ENCODE measurements at places on chromosomes 4 and X.

- DNase-seq: no peak
Observed at GRCh38 chrX:37904833-37905232, 57.5 kb upstream of the DYNLT3 start.

DNA sequence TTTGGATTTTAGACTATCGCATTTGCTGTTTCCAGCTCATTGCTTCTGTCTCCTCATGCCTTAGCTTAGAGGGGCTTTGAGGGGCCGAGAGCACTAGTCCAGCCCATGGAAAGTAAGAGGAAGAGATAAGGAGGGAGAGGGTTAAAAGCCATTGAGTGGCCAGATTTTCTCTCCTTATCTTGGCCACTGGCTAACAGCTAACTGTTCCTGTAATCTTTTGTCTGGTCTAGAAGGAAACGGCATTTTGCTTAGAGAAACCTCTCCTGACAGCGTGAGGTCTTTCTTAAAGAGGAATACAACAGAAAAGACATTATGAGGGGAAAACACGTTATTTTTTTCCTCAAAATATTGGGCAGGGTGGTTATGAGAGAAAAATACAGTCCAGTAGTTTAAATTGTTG lies 7.9 kb downstream of the GPR101 start:
- DNase-seq: no peak

- DNase-seq: no peak
Observed at GRCh38 chr4:2696423-2696822, 59.7 kb downstream of the TNIP2 start.

GRCh38 chr4:25624616-25625015 lies 31.0 kb upstream of the SLC34A2 start:
- DNase-seq: no peak

DNA sequence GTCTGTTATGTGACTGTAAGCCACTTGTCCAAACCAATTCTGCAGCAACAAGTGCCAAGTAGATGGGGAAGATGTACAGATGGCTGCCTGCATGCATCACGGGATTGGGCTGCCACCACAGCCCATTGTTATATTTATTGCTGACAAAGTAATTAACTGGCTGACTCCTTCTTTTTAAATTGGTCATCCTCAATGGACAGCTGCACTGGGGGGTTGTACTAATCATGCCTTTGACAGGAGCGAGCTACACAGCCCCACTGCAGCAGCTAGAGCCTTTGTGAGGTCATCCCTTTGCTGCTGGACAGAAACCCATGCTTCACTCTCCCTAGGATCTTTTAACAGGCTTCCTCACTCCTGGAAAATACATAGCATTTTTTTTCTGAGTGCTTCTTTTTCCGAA lies 146.7 kb upstream of the CXXC4 start:
- no peak for DNase-seq

GRCh38 chr4:165011403-165011802 lies 20.4 kb upstream of the TRIM60 start:
- DNase-seq: no peak

- no peak for DNase-seq
Observed at GRCh38 chr4:74738464-74739143, 55.7 kb downstream of the BTC start.

Measured in hepatic stellate cell (primary cell).